ENCODE measurements at places on chromosomes 11 and 22.
A peak's percentile ranks its signal among the peaks of the same experiment; 100 is the strongest.

- DNase-seq, result no peak
These were observed 28.4 kb upstream of the PAMR1 start for GRCh38 chr11:35553831-35554230.

- DNase-seq, result no peak
These were observed 7.2 kb upstream of the CYTH4 start for GRCh38 chr22:37275134-37275533.

DNA sequence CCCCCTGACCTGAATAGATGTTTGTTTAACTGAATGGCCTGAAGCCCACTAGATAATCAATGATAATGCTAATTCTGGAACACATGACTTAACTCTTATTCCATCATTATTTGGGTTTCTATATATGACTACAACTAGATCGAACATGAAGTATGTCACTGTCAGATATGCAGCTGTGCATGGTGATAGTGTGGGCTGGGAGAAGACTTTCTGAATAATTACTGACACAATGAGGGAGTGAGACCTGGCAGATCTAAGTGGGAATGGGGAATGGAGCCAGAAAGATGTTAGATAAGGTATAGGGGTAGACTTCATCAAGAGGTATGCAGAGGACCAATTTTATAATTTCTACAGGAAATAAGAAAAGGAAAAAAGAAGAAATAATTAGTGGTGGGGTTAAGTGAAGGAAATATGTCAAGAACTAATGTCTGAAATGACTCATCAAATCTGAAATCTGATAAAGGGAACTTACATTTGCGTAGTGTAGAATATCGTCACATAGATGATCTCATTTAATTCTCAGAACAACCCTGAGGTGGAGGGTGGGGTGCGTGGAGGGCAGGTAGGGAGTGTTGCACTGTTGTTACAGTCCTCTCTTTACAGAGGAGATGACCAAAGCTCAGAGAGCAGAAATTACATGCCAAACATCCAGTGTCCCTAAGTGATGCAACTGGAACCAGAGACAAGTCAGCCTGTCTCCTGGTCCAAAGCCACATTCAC is 68.2 kb upstream of the EED start:
- peak; percentile 9 for DNase-seq

- DNase-seq, result no peak
These were observed 36.4 kb upstream of the ACER3 start for GRCh38 chr11:76824083-76824939.

- DNase-seq, result no peak
These were observed 213.5 kb downstream of the CTTN start for GRCh38 chr11:70611821-70612220.

DNA sequence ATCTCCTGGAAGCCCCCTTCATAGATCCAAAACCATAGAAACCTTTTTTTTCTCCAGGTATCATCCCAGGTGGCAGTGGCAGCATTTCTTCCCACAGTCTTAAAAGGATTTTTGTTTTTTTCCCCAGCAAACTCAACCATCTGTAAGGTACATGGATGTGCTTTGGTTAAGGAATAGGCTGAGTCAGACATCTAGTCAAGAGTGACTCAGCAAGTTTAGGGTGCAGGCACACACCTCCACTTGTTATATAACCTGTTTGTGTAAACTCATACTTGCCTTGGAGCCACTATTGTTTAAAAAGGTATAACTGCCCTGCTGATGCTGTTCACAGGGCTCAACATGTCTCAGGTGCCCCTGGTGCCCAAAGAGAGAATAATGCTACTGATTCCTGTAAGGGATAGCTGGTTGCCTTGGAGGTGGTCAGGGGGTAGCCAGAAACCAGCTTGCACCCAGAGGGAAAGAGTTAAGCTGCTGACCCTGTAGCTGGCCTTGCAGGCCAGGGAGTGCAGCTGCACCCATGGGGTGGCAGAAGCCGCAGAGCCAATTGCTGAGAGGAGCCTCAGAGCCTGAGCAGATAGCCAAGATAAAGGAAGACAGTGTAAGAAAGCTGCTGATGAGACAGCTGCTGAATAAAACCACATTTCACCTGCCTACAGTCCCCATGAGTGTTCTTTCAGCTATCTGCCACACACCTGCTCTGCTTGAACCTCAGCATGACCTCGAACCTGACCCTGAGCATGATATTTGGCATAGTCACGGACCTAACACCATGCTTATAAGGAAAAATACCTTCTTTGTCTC is 1726.1 kb upstream of the RAG2 start:
- no peak for DNase-seq

GRCh38 chr11:74449369-74449931 is 17.9 kb downstream of the KCNE3 start:
- DNase-seq, result peak; percentile 37

GRCh38 chr11:76232026-76232665 is 25.8 kb upstream of the WNT11 start:
- DNase-seq, result no peak

DNA sequence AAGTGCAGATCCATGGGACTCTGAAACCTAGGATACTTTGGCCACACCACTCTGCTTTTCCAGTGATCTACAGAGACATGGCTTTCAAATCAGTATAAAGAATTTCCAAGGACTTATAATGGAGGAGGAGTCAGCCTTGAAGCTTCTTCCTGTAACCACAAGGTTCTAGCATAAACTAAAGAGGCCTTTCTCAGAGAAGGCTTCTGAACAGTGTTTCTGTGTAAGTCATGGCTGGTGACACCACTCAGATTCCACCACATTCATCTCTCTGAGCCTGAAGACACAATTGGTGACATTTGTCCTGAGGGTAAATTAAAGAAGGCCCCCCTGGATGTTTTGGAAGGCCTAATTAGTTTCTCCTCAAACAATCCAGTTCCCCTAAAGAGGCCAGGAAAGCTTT is 29.0 kb upstream of the ADORA2A start:
- DNase-seq, result no peak

GRCh38 chr11:102608699-102609098 is 16.4 kb downstream of the MMP20 start:
- no peak for DNase-seq

GRCh38 chr11:37496201-37496600 is 898.2 kb upstream of the RAG2 start:
- DNase-seq, result no peak
